Dorsolateral prefrontal cortex (tissue), 122 donors: ENCODE measurements at places on chromosomes 4 and X.

DNA sequence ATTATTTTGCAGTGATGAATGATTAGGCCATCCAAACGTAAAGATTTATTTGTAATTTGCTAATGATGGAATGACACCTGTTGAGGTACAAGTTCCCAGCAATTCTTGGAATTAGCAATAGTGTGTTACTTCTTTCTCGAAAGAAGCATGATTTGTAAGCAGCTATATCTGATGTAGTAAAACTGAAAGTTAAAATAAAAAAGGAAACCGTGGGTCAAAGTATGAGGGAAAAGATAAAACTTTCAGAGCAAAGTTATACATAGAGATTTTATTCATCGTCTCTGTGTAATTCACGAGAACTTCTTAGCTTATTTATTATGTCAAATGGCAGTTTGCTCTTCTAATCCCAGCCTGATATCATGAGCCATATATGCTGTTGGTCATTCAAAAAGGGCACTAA is 59.0 kb downstream of the NFKB1 start:
- DNase-seq, result no peak

GRCh38 chrX:130197464-130197863 is 25.7 kb downstream of the RAB33A start:
- no peak for DNase-seq

DNA sequence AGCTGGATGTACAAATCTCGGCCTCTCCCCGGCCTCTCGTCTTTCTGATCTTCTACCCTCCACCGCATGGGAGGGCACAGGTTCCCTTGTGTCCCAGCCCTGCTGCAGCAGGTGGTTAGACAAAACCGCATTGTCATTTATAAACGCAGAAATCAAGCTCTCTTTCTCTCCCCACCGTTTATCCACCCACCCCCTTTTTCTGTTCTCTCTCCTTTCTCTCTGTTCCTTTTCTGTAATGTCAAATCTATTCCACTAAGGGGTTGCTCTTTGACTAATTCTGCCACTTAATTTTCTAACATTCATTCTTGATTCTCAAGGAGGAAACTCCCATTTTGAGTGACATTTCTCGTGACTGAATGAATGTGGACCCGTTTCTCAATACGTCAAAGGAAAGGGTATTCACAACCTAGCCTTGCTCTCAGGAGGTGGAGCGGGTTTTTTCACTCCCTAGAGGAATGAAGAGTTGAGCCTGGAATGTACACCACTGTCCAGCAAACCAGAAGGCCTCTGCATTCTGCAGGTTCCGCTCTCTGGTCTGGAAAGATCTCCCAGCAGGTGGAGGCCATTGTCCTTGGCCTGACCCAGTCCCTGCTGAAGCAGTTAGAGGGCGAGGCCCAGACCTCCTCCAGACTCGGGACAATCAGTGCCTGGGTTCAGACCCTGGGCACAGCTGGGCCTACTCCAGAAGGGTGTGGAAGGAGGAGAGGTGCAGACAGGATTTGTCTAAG is 70.9 kb upstream of the ENPP6 start:
- DNase-seq, result no peak

- DNase-seq, result no peak
Measured at GRCh38 chr4:56870946-56871345, 36.8 kb upstream of the REST start.

DNA sequence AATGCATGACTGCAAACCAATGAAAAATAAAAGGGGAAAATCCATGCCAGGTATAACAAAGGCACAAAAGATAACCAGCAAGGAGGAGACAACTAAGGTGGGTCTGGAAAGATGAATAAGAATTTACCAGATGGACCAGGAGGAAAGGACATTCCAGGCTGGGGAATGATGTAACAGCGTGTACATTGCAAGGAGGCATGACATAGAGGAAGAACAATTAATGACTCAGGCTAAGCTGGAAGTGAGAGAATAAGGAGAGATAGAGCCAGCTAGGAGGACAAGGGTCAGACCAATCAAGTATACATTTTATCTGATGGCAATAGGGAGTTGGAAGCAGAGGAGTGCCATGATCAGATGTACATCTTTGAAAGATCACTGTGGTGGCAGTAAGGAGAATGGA is 57.0 kb downstream of the MTMR8 start:
- no peak for DNase-seq

DNA sequence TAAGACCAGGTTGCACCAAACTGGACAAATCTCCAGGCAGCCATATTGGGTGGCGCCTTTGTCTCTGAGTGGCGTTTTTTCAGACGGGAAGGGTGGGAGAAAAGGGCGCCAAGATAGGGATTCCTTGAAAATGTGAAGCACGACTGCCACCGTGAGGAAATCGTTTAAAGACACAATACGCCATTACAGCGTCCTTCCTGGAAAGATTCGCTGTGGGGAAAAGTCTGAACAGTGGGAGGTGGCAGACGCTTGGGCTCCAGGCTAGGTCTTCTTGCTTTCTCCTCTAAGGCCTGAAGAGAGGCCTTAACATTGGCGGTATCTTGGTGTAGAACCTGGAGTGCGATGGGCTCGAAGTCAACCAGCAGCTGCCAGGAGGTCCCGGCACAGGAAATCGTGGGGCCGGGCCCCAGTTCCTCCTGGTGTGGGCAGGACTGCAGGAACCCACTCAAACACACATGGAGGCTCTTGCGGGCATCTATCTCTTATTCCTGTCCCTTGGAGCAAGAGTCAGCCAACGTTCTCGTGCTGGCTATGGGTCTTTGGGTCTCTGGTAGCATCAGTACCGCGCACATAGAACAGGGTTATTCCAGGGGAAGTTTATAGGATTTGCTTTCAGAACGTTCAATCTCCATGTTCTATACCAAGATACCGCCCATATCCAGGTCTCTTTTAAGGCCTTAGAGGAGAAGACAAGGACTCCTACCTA is 208.8 kb downstream of the OR13H1 start:
- peak; percentile 78 for DNase-seq

- no peak for DNase-seq
Measured at GRCh38 chrX:106170318-106170717, 2.2 kb downstream of the PWWP3B start.

DNA sequence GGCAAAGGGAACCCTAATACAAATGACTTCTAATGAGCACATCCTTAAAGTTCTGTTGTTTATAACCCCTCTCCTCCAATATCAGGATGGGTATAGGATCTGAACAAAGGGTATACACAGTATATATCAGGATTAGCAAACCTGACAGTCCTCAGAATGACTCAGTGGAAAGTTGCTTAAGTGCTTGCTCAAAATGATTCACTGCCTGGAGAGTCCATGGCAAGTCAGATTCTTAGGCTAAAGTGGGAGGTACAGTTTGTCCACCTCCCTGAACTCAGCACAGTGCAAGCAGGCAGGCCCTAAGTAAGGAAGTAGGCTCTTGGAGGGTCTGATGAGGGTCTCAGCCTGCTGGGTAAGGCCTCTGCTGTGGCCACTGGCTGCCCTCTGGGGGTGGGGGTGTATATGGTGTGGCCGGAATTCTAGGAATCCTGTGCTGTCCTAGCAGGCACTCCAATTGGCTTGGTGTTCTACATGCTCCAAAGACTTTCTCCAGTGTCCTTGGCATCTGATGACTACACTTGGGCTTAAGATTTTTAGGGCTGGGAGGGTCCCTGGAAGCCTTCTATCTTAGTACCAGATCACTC is 54.3 kb downstream of the CHRDL1 start:
- DNase-seq, result no peak

DNA sequence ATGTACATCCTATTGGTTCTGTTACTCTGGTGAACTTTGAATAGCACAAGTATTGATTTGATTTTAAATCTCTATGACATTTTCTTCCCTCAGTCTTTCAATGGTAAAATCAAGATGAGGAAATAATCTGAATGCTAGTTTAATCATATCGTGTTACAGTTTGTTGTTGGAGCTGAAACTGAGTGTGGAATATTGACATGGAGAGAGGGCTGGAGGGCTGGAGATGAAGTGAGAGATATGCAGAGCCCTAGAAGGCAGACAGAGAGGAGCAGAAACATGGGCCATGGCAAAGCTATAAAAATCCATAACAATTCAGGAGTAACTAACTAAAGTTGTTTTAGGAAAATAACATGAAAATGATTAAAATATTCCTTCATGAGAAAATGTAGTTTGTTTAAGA is 141.1 kb downstream of the BANK1 start:
- no peak for DNase-seq
